ENCODE measurements at places on chromosomes 3 and 15.

DNA sequence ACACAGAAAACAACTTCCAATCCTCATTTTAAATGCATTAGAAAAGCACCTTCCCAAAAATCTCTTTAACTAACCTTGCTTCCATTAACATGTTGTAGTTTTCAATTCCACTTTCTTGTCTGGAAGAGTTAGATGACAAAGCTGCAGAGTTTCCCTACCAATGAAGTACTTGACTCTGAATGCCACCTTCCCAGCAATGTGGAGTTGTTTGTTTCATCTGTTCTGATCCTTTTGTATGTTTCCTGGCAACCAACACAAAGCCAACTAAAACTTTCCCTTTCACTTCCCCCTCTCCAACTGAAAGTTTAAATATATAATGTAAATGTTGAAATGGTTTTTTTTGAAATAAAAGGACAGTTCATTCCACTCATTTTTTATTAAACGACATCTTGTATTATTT is at the start of gene WDR49:
TSS of gene WDR49 (minus strand) at position 183 of the 400 bp plus-strand sequence. CDS start 517 bp downstream, outside the sequence.
- no peak for DNase-seq

DNA sequence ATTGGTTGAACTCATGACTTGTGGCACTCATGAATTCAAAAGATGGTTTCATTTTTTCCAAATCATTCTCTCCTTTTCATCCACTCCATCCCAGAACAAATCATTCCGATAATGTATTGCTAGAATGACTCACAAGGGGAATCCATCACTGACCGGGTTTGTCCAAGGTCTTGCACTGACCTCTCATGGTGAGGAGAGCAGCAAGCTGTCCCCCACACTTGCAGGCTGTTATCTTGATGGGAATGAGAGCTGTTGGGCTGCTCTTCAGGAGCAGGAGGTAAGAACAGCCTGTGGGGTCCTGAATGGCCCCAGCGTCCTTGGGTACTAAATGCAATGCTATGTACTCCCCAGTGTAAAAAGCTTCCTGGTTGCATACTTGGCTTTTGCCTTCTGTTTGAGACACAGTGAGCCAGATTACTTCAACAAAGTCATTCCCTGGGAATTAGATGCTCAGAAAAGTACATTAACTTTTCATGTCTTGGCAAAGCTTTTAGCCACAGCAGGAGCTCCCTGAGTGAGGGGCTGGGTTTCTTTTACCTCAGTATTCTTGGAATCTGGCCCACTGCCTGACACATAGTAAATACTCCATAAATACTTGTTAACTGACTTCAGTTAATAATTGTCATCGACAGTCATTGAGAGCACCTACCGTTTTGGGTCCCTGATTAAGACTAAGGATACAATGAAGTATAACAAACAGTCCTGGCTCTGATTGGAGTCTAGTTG is 24.1 kb downstream of the CCNL1 start:
- DNase-seq: peak; percentile 47

DNA sequence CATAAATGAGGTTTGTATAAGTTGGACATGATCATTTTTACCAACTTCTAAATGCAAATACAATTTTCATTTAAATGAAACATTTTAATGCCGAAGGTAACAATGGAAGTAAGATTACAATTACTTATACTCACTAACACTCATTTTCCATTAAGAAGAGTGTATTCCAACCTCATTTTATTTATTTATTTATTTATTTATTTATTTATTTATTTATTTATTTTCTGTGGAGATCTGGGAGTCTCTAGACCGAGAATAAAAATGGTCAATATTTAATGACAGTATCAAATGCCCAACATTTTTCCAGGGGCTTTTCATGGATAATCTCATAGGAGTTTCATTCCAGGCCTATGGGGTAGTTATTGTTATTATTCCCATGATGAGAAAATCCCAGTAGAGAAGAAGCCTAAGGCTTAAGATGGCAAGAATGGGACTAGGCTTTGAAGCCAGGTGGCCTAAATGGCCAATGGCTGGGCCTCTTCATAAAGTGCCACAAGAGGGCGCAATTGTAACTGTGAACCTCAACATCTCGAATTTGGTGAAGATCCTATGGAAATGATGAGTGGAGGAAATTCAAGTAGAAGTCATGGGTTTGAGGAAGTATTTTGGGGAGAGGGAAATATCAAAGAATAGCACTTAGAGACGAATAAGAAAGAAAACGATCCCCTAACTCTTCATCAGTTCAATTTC is 21.3 kb downstream of the VGLL3 start:
- DNase-seq: peak; percentile 0

DNA sequence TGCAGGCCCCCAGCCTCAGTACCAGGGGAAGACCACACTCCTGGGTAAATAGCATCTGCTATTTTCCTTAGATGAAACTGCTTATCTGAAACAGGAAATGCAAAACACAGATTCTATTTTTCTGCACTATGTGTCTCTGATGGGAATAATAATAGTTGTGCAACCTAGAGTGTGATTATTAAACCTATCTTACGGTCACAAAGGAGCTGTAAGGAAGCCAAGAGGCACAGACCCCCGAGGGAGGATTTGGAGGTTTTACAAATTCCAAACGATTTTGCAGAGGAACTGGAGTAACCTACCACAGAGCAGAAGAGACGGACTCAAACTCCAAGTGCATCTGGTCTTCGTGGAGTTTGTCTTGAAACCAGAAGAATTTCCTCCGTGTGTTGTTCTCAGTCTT is 14.1 kb upstream of the APOD start:
- DNase-seq: no peak

DNA sequence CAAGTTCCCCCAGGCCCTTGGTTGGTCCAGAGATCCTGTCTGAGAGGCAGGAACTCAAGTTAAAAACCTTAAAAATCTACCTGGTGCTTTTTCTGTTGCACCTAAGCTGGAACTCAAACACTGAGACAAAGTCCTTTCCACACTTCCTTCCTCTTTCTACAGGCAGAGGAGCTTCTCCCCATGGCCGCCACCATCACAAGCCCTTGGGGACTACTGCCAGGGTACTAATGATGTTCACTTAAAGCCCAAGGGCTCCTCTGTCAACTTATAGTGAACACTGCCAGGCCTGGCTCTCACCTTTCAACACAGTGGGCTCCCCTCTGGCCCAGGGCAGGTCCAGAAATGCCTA is 26.0 kb downstream of the TM4SF18 start:
- DNase-seq: no peak

DNA sequence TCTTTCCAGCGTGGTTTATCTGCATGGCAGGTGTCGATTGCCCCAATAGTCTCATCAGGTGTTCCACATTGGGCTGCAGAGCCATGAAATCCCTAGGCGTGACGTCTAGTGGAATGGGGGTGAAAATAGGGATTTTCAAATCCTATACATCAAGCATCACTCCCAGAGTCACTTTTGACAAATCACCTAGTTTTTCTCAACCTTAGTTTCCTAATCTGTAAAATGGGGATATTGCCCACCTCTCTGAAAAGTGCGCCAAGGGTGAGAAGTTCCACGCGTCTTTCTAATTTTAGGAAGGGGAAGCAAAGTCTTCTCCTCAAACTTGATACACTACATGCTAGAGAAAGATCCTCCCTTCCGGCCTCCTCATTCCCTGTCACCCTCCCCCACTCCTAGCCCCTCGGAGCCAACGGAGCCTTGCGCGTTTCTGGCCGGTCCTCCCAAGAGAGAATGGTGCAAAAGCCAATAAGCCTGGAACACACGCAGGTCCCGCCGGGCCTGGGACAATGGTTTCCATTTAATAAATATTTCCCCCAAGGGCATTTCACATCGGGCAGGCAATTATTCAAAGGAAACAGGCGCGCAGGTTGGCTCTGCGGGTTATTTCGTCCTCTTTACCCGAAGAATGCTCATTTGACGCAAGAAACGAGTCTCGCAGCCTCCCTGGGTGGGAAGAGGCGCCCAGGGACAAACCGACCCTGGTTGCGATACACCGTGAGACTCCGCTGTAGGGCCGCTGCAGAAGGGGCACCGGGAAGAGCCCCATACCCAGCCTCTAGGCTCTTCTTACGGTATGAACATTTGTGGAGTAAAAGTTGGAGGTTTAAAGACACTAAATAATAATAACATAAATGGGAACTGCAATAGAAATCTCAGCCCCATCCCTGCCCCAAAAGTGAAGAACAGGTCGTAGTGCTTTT is 1.2 kb upstream of the SOX14 start:
- DNase-seq: no peak

DNA sequence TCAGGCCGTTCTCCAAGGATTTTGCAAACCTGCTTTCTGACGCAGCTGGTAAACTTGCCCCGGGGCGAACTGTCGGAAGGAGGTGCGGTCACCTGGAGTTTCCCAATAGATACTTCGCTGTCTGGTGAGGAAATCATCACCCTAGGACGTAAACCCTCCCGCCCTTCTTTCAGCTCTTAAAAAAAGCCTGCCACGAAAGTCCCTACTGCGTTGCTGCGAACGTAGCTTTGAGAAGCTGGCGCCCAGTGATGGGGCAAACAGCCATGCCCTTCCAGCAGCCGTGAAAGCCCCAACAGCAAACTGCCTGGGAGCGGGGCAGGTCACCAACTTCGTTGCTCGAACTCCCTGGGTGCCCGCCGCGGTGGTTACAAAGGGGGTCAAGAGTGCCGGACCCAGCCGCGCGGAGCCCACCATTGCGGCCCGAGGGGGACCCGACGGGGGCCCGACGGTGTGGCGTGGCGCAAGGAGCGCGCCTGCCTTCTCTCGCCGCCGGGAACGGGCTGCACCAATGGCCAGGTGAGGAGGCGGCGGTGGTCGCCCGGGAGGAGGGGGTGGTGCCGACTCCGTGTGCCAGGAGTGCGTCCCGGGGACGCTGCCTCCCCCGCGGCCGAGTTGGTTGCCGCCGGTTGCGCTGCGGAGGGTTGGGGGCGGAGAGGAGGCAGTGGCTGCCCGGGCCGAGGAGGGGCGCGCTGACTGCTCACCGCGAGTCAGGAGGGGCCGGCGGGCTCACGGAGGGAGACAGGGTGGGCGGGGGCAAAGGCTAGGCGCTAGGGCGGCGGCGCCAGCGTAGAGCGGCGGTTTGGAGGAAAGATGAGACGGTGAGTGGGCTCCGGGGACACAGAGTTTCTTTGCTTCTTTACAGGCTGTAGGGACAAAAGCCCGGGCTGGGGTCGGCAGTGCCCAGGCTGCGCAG is at the start of gene PHLDB2:
TSS of gene PHLDB2 (plus strand) at position 205 of the 913 bp plus-strand sequence. CDS start 24,813 bp downstream, outside the sequence.
- no peak for DNase-seq

DNA sequence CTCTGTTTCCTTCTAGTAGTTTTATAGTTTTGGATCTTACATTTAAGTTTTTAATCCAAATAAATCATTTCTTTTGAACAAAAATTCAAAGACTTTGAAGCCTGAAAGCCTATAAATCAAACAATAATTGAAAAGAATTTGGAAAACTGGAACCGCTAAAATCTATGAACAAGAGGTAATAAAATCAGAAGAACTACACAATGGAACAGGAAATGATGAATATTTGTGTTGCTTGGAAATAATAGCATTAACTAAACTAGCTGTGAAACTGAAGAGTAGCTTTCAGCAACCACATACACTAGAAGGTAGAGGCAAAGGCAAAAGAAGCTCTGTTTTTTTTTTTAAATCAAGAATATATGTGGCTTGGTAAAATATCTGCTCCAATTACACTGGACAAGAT is 147.9 kb upstream of the ABI3BP start:
- no peak for DNase-seq

GRCh38 chr3:131731709-131732108 is 228.9 kb upstream of the MRPL3 start:
- DNase-seq: no peak

DNA sequence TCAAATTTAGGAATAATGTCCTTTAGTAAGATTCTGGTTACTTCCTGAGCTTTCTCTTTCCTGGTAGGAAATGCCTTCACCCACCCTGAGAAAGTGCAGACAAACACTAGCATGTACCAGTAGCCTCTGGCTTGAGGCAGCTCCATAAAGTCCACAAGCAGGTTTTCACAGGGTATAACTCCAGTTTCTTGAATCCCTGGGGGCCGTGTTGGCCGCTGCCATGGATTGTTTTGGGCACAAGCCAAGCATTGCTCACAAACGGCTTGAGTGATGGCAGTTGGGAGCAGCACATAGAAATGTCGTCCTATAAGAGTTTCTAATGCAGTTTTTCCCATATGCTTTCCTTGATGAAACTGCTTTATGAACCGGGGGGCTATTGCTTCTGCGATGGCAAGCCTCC is 164.1 kb downstream of the STXBP5L start:
- no peak for DNase-seq

DNA sequence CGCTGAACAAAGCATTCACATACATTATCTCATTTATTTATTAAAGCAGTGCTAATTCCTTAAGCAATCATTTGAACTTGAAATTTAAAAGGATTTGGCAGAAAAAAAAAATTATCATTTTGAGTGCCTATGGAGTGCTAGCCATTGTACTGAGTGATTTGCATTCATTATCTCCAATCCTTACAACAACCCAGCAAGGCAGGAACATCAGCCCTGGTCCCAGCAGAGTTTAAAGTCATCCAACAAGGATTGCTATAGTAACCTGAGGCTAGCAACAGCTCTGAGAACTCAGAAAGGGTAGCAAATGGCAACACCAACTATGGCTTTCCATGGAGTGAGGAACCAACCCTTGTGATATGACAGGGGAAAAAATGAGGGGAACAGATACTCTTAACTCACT is 237.6 kb upstream of the SETMAR start:
- no peak for DNase-seq

- DNase-seq: no peak
These were observed 58.9 kb upstream of the GATA2 start for GRCh38 chr3:128551867-128552266.

GRCh38 chr15:69592954-69593353 is 140.3 kb downstream of the RPLP1 start:
- no peak for DNase-seq

DNA sequence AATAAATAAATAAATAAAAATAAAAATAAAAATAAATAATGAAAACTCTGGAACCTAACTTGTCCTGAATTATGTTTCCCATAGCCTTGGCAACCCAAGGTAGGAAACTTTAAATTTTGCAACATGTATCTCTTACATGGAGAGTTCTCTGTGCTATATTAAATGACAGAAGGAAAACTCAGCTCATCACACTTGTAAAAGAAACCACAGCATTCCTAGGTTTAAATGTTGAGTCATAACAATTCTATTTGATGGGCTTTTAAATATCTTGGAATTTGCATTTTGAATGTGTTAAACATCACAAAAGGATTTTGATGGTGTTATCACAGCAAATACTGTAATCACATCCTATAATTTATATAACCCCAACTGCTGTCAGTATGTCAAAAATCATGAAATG is 144.2 kb downstream of the LRTM1 start:
- no peak for DNase-seq

DNA sequence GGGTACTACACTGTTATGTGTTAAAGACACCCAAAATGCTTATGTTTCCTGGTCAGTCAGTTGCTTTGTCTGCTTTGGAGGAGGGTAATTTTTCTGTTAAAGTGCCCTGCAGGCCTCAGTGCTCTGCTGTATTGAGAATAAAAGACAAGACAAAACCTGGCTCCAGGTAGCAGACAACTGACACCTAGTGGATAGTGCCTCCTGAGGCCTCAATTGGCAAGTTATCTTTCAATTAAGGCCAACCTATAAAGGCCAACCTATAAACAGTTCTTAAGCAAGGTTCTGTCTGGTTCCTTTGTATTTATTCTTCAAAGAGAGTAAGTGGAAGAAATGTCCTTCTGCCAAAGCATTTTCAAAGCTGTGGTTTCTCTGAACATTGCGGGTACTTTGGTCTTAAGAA is 773.8 kb downstream of the MECOM start:
- no peak for DNase-seq

GRCh38 chr3:64121750-64122311 is 98.5 kb upstream of the PSMD6 start:
- no peak for DNase-seq

GRCh38 chr3:42803414-42804105 is 730 bp downstream of the HIGD1A start:
- peak; percentile 59 for DNase-seq

- peak; percentile 70 for DNase-seq
These were observed at the start of gene SYNM for GRCh38 chr15:99104788-99105513. Gene SYNM (plus strand): TSS chr15:99105080. CDS start chr15:99105200, 120 bp downstream.

- no peak for DNase-seq
These were observed 89.2 kb upstream of the SNRK start for GRCh38 chr3:43197181-43197580.

GRCh38 chr3:178202194-178202593 is 334.0 kb upstream of the KCNMB2 start:
- DNase-seq: no peak

All from hippocampal formation (tissue), 2 donors.